ENCODE measurements at places on chromosomes 4 and X. TPM values are rescaled to one million over a fixed set of nuclear protein-coding genes. Genes with fewer than 3 reads are reported as not detected.

The ANKRD17 gene
- total RNA-seq: 61.8 TPM

The ADH6 gene
- not detected for total RNA-seq

The AFM gene
- total RNA-seq: 0.64 TPM

The CNGA1 gene
- total RNA-seq: not detected

The TCEANC gene
- 3.8 TPM for total RNA-seq

The RAB41 gene
- not detected for total RNA-seq

The TMLHE gene
- 11.6 TPM for total RNA-seq

The CT83 gene
- not detected for total RNA-seq

The SPARCL1 gene
- 3.3 TPM for total RNA-seq

The CCSER1 gene
- total RNA-seq: 3.0 TPM

The ART3 gene
- total RNA-seq: not detected

The ARSJ gene
- total RNA-seq: 11.2 TPM

The MTNR1A gene
- not detected for total RNA-seq

The SPIN4 gene
- 135 TPM for total RNA-seq

The FREM3 gene
- 0.56 TPM for total RNA-seq

The SHROOM4 gene
- total RNA-seq: 35.8 TPM

The ODAM gene
- not detected for total RNA-seq

The CCDC160 gene
- 2.2 TPM for total RNA-seq

The DHX15 gene
- 154 TPM for total RNA-seq

The FAM184B gene
- total RNA-seq: 0.08 TPM
